ENCODE measurements at places on chromosomes 6 and 20. TPM values are rescaled to one million over a fixed set of nuclear protein-coding genes. Genes with fewer than 3 reads are reported as not detected.

The ENPP4 gene
- total RNA-seq: 0.32 TPM

- no peak for DNase-seq
These were observed 67.0 kb downstream of the TMEM200A start for GRCh38 chr6:130432838-130433237.

DNA sequence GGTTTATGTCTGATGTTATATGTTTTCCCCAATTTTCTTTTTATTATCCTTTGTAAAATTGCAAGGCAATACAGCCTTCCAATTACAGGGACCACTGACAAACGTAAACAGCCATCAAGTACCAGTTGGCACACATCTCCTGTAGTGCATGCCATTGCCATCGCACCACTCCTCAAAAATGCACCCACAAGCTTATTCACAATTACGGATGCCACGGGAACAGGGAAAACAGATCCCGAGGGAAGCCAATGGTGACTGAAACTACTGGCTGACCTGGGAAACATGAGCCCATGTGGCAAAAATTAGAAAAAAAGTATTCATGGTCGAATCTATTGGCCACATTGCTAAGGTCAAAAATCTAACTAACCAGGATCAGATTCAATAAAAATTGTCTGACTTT, 395.2 kb downstream of the PAX1 start:
- no peak for DNase-seq

The MOG gene
- total RNA-seq: not detected

The ABCF1 gene
- total RNA-seq: 74.7 TPM

GRCh38 chr20:38209054-38209675, 44.1 kb upstream of the TGM2 start:
- no peak for DNase-seq

GRCh38 chr6:76644231-76644630, 571.8 kb upstream of the IMPG1 start:
- no peak for DNase-seq

DNA sequence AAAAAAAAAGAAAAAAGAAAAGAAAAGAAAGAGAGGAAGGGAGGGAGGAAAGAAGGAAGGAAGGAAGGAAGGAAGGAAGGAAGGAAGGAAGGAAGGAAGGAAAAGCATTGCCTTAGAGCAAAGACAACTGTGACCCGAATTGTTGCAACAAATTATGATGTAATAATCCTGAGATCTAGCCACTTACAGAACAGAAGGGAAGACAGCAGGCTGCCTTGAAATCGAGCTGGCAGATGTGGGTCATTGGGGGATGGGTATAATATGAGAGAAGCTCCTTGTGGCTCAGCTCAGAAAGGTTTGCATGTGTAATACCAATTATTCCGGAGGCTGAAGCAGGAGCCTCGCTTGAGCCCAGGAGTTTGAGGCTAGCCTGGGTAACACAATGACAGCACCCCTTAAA, 208.1 kb upstream of the PROKR2 start:
- no peak for DNase-seq

DNA sequence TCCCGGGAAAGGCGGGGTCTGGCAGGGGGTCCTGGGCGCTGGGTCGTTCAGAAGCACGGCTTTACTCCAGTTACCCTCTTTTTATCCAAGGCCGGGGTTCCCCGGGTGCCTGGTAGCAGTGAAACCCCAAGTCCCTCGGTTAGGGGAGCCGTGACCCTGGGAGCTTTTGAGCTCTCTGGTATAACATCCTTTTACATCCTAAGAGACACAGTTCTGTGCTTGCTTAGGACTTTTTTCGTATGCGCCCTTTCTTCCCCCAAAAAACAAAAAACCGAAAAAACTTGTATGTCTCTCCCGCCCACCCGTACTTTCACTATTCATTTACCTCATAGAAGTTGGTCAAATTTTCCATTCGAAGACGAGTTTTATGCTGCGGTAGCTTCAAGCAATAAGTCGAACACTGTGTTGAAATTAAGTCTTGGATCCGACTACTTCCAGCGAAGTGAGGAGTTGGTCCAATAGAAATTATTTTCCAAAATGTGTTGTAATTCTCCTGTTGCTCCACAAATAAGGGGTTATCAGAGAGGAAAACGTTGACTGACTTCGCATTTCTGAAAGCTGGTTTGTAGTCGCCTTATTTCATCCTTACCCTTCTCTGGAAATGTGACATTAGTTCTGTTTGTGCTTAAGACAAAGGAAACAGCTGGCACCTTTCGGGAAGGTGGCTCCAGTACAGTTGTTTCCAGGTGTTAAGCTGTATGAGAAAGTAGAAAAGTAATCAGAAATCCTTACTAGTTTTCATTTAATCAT, 816 bp upstream of the MAN1A1 start:
- DNase-seq: peak; percentile 44

- no peak for DNase-seq
These were observed 1.1 kb upstream of the RNF182 start for GRCh38 chr6:13923527-13924145.

The RNF39 gene
- not detected for total RNA-seq

GRCh38 chr6:47174502-47175023, 132.4 kb upstream of the ADGRF1 start:
- no peak for DNase-seq

- DNase-seq: no peak
These were observed 1956.6 kb upstream of the DEFB115 start for GRCh38 chr20:29300579-29301551.

DNA sequence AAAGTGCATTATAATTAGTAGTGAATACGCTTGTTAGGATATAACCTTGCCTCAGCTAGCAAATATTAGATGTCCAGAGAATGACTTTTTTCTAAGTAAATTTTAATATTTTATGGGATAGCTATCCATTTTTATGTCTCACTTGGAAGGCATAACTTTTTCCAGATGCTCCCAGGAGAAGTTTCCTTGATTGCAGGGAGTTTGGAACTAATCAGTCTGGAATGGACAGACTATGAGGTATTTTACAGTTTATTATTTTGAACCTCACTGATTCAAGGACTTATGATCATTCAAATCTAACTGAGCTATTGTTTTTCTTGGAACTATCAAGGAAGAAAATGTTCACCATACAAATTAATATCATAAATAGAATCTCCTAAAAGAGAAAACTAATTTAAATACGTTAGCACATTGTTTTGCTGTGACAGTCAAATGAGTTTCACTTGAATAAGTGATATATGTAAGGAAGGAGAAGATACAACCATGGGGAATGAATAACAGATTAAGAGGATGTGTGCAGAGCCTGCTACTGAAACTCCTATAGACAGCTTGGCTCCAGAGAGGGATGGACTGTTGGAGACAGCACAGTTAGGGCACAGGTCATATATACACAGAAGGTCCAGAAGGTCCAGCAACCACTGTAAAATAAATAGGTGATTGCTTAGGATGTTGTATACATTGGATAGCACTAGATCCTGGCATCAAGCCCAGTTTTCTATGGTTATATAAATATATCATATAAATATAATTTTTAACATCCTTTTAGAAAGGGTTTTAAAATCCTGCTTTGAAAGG, 20.6 kb upstream of the LCA5 start:
- no peak for DNase-seq

DNA sequence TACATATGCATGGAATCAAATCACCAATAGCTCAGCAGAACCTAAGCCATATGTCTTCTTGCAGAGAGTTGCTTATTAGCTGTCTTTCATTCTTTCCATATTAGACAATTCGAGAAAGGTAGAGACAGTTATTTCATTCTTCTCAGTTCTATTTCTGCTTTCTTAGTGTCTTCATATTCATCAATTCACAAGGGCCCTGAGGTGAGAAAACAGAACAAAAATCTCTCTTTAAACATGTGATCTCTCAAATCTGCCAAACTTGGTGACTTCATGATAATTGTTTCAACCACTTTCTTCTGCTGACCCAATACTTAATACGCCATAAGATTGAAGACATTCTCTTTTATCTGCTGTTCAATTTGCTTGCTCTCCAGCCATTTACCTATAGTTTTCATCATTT, 229.7 kb upstream of the MARCKS start:
- DNase-seq: no peak

DNA sequence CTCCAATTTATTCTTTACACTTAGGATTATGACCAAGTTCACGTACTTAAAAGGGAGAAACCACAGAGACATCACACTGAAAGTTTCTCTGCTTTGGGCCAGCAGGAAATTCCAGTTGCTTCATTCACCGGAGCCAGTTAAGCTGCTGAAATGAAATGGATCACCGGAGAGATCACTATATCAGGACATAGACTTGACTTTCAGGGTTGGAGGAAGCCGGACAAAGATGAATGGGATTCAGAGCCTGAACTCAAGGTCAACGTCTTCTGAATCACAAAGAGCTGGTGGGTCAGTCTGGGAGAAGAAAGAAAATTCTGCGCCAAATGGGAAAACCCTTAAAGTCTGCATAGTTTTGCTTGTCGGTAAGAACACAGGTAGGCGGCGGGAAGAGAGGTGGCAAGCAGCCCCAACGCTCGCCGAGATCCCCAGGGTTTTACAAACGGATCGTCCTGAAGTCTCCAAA, 81.9 kb upstream of the CCDC28A start:
- no peak for DNase-seq

- DNase-seq: no peak
These were observed 405.7 kb downstream of the RFPL4B start for GRCh38 chr6:112752791-112753190.

DNA sequence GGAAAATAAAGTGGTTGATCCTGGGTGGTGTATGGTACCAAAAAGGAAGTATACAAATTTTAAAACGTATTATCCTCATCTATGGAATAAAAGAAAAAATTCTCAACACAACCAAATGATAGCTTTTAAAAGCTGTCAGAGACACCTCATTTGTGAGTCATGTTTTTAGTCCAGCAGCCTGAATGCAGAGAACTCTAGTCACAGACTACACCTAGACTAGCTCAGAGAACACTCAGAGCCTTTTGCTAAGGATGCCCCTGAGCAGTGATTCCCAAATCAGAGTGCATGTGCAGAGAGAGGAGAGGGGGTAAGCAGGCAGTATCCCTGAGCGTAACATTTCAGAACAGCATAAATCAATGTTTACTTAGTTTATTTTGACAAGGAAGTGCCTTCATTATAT, 809.3 kb downstream of the HACE1 start:
- DNase-seq: no peak

DNA sequence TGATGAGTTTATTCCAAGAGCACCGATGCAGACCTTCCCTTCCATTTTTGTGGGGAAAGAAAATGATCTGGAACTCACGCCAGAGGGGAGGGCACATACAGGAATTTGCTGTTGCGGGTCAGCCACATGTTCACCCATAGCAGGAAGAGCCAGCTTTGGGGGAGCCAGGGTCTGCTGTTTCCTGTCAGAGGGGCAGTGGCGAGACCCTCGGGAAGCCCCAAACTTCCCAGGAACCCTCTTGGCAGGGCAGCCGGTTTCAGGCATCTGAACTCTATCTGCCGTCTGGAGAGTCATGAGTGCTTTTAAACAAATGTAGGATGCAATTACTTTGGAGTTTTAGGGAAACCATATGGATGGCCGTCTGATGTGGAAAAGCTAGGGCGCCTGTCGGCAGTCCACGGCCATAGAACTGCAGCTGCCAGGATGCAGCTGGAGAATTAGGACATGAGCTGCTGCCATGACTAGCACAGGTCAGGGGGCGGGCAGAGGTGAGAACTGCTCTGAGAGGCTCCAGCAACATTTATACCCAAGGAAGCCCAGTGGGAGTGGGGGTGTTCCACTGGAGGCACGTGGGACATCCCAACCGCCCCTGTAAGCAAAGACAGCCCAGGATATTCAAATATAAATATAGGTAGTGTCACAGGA, 14.8 kb upstream of the SERPINB9 start:
- DNase-seq: no peak

DNA sequence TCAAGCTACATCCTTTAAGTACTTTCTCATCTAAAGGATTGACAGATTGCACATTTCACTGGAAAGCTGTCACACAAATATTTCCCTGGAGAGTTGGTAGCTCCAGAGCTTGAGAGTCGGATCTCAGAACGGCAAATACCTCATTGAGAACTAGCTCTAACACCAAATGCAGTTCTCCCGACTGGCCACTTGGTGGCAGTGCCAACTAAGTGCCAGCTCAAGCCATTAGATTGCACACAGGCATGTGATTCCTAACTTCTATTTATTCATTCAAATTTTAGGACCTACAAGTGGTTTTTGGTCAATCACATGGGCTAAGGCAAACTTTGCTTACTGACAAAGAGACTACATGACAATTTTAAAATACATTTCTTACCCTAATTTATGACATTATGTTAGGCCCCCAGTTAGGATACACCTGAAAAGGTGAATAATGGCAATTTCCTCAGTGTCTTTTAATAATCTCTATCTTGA, 7.9 kb upstream of the MCHR2 start:
- peak; percentile 25 for DNase-seq

- DNase-seq: no peak
These were observed 56.0 kb downstream of the APCDD1L start for GRCh38 chr20:58459058-58459750.

The GNMT gene
- total RNA-seq: not detected

The PCSK2 gene
- 0.08 TPM for total RNA-seq

- DNase-seq: no peak
These were observed 70.7 kb upstream of the INSM1 start for GRCh38 chr20:20297181-20297580.

GRCh38 chr6:34391786-34392496, 528 bp downstream of the NUDT3 start:
- peak; percentile 68 for DNase-seq

DNA sequence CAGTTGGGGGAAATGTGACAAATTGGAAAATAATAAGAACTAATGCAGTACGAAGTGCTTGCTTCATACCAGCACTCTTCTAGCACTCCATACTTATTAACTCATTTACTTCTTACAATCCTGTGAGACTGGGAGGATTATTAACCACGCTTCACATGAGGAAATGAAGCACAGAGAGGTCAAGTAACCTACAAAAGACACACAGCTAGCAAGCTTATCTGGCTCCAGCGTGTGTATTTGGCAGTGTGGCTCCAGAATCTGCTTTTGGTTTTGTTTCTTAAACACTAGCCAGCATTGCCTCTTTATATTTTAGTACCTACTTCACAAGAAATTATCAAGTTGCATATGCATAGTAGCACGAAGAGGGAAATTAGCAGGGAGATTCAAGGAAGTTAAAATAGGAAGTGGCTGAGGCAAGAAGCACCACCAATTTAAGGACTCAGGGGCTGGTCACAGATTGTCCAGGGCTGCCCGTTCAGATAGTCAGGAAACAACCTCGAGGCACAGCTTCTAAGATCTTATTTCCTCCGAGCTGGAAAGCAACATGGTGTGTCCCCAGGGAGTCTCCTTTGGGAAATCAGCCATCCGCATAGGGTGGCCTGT, 302.7 kb upstream of the PRDM1 start:
- DNase-seq: no peak

The TBX18 gene
- total RNA-seq: 26.8 TPM

The GJA1 gene
- 4.0 TPM for total RNA-seq

GRCh38 chr6:41047745-41048732, 5.0 kb upstream of the APOBEC2 start:
- DNase-seq: peak; percentile 61

DNA sequence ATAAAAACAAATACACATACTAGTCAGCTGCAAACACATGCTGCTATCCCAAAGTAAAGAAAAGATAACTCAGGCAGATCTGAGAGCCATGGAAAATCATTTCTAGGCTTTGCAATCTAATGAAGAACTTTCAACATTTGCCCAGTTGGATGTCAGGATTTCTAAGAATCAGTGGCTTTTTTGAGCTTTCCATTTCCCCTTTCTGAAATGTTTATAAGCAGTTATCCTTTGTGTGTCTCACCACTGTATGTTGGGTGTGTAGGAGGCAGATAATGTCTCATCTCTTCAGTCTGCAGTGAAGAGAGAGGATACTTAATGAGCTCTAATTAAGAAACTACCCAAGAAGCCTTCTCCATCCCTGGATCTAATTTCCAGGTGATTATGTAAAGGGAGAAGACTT, 43.6 kb downstream of the RGS17 start:
- no peak for DNase-seq

The LTB gene
- not detected for total RNA-seq

The GINS1 gene
- total RNA-seq: 85.0 TPM

The RAET1L gene
- not detected for total RNA-seq

GRCh38 chr6:107144666-107145065, 29.4 kb upstream of the BEND3 start:
- no peak for DNase-seq

Measured in SJCRH30 (cell line).